ENCODE measurements at places on chromosomes 6 and 20. TPM values are rescaled to one million over a fixed set of nuclear protein-coding genes. Genes with fewer than 3 reads are reported as not detected.

GRCh38 chr20:35329435-35330139, 37.4 kb upstream of the FAM83C start:
- no peak overlapping the region for H3K4me3 ChIP-seq
- no peaks in the 10 kb centered on the region for H3K36me3 ChIP-seq
- no peaks in the 10 kb centered on the region for H3K27me3 ChIP-seq

DNA sequence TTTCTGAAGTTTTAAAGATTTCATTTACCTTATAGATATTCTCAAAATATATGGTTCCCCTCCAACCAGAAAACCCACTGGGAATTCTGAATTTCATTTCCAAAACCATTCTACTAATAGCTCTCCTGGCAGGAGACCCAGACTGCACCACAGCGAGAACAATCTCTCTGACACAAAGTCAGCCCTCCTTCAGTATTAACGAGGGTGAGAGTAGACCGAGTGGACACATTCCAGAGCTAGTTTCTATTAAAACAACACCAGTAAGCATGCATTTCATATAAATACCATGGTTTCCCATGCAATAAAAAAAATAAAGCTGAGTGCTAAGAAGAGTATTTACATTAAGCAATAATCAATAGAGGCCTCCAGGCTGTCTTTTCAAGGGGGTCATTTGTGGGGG, 899.6 kb upstream of the SLC35B3 start:
- no peaks in the 10 kb centered on the region for H3K4me1 ChIP-seq
- no peak for DNase-seq
- no peaks in the 10 kb centered on the region for H3K27me3 ChIP-seq
- no peaks in the 10 kb centered on the region for H3K36me3 ChIP-seq

GRCh38 chr6:36928547-36928918, 26.0 kb upstream of the PI16 start:
- no peak overlapping the region for H3K4me3 ChIP-seq
- H3K36me3 ChIP-seq = peaks cover 17% of the 10 kb centered on the region
- H3K4me1 ChIP-seq = peaks cover 21% of the 10 kb centered on the region
- H3K27me3 ChIP-seq = no peaks in the 10 kb centered on the region

TMEM74B gene
- total RNA-seq = not detected

MUCL3 gene
- total RNA-seq = not detected
